ENCODE measurements at places on chromosomes 16 and 17. TPM values are rescaled to one million over a fixed set of nuclear protein-coding genes. Genes with fewer than 3 reads are reported as not detected.

The ANKRD40CL gene
- not detected for total RNA-seq

The SDR42E2 gene
- not detected for total RNA-seq

The PRAC1 gene
- total RNA-seq = not detected

The HEATR9 gene
- total RNA-seq = not detected

DNA sequence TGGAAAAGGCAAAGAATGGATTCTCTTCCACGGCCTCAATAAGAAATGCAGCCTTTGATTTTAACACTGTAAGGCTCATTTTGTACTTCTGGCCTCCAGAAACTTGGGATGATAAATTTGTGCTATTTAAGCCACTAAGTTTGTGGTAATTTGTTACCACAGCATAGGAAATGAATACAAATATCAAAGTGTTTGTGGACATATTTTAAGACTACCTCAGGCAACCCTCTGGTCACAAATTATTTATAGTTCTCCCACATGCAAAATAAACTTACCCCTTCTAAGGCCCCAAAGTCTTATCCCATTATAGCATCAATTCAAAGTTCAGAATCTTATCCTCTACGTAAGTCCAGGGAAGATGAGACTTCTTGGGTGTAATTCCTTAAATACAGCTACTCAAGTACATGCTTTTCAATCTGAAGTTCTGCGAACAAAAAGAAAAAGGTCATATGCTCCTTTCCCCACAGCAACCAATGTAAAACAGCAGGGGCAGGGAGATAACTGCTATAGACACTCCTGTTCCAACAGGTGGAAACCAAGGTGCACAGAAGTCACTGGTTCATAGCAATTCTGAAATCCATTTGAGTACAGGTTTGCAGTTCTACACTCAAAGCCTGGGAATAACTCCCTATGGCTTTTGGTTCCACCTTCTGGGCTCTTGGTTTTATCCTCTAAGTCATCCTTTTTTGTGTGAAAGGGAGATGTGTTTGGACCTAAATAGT, 5.4 kb upstream of the EFCAB13 start:
- no peak for DNase-seq

- DNase-seq = no peak
Observed at GRCh38 chr16:29318037-29318436, 88.5 kb downstream of the NPIPB11 start.

- no peak for DNase-seq
Observed at GRCh38 chr17:72683506-72684404, 408.7 kb downstream of the SLC39A11 start.

DNA sequence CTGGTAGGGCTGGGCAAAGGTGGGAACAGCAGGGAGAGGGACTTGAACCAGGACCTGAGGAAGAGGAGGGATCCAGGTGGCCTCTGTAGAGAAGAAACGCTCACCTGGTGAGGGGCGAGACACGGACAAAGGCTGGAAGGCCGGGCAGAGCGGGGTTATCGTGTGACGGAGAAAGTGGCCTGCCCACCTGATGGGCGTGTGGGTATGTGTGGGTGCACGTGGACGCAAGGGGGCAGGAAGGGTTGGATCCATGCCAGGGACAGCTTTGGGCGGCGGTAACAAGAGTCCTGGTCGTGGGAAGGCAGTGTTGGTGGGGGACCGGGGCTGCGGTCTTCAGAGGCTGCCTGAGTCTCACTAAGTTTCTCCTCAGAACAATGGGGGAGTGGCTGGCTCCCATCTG, 104.1 kb upstream of the GSE1 start:
- DNase-seq = no peak
